Placental pericyte (primary cell): ENCODE measurements at places on chromosomes 2 and 18. TPM values are rescaled to one million over a fixed set of nuclear protein-coding genes. Genes with fewer than 3 reads are reported as not detected.

Gene RESP18
- total RNA-seq = not detected in 2 replicates

Gene MOCOS
- 4.9 and 24.9 TPM in 2 replicates for total RNA-seq

Gene ZNF521
- total RNA-seq = 33.6 and 41.8 TPM in 2 replicates

Gene KIF3C
- total RNA-seq = 10.5 and 17.5 TPM in 2 replicates

Gene LYPD1
- 5.5 and 108 TPM in 2 replicates for total RNA-seq

Gene SERTAD2
- total RNA-seq = 6.1 and 9.4 TPM in 2 replicates

Gene MAP3K19
- total RNA-seq = not detected in 2 replicates

Gene DES
- 0.29 and 7.2 TPM in 2 replicates for total RNA-seq

Gene C1GALT1C1L
- total RNA-seq = 0.29 TPM in 1 of 2 replicates, not detected in the other

Gene HOXD13
- not detected in 2 replicates for total RNA-seq

Gene STPG4
- 0.66 and 1.6 TPM in 2 replicates for total RNA-seq

Gene POTEI
- not detected in 2 replicates for total RNA-seq

Gene CRYGC
- total RNA-seq = not detected in 2 replicates

Gene RBM43
- 3.0 and 3.7 TPM in 2 replicates for total RNA-seq

Gene DNAH6
- under 0.01 TPM in 2 replicates for total RNA-seq

Gene SDC1
- total RNA-seq = 7.9 and 91.5 TPM in 2 replicates

Gene WDR75
- 29.3 and 57.3 TPM in 2 replicates for total RNA-seq

Gene CDH20
- total RNA-seq = not detected in 2 replicates

Gene DYSF
- 0.22 and 0.43 TPM in 2 replicates for total RNA-seq

Gene AQP12B
- not detected in 2 replicates for total RNA-seq

Gene TGFA
- not detected in 2 replicates for total RNA-seq

Gene SELENOI
- total RNA-seq = 17.9 and 34.6 TPM in 2 replicates

Gene CROCC2
- total RNA-seq = not detected in 2 replicates

Gene IKZF2
- total RNA-seq = 1.1 and 6.9 TPM in 2 replicates

Gene SCN7A
- total RNA-seq = under 0.01 TPM in 1 of 2 replicates, not detected in the other

Gene NYAP2
- total RNA-seq = under 0.01 TPM in 1 of 2 replicates, not detected in the other

Gene ADAM23
- total RNA-seq = 3.9 and 11.6 TPM in 2 replicates

Gene EVX2
- not detected in 2 replicates for total RNA-seq

Gene MARCO
- not detected in 2 replicates for total RNA-seq

Gene REEP1
- not detected in 2 replicates for total RNA-seq

Gene ZSWIM2
- total RNA-seq = not detected in 2 replicates

Gene SAG
- not detected in 2 replicates for total RNA-seq

Gene ZNF532
- total RNA-seq = 55.6 and 94.6 TPM in 2 replicates

Gene ZBTB7C
- total RNA-seq = under 0.01 and 0.22 TPM in 2 replicates

Gene NCKAP5
- total RNA-seq = 6.3 and 21.6 TPM in 2 replicates

Gene CAB39
- 99.5 and 105 TPM in 2 replicates for total RNA-seq

Gene BOK
- 37.4 and 37.9 TPM in 2 replicates for total RNA-seq

Gene UGT1A10
- total RNA-seq = 0.22 TPM in 1 of 2 replicates, not detected in the other

Gene XIRP2
- under 0.01 and 1.9 TPM in 2 replicates for total RNA-seq

Gene NAPG
- 39.6 and 66.7 TPM in 2 replicates for total RNA-seq

Gene CCDC121
- total RNA-seq = 0.88 and 1.1 TPM in 2 replicates

Gene EFHD1
- total RNA-seq = 0.14 and 0.22 TPM in 2 replicates

Gene CHRND
- total RNA-seq = not detected in 2 replicates

Gene LINC00305
- not detected in 2 replicates for total RNA-seq
